ENCODE measurements at places on chromosomes 13 and 19. TPM values are rescaled to one million over a fixed set of nuclear protein-coding genes. Genes with fewer than 3 reads are reported as not detected.

- peak; percentile 71 for DNase-seq
These were observed 38.9 kb downstream of the TEX29 start for GRCh38 chr13:111359237-111359915.

DNA sequence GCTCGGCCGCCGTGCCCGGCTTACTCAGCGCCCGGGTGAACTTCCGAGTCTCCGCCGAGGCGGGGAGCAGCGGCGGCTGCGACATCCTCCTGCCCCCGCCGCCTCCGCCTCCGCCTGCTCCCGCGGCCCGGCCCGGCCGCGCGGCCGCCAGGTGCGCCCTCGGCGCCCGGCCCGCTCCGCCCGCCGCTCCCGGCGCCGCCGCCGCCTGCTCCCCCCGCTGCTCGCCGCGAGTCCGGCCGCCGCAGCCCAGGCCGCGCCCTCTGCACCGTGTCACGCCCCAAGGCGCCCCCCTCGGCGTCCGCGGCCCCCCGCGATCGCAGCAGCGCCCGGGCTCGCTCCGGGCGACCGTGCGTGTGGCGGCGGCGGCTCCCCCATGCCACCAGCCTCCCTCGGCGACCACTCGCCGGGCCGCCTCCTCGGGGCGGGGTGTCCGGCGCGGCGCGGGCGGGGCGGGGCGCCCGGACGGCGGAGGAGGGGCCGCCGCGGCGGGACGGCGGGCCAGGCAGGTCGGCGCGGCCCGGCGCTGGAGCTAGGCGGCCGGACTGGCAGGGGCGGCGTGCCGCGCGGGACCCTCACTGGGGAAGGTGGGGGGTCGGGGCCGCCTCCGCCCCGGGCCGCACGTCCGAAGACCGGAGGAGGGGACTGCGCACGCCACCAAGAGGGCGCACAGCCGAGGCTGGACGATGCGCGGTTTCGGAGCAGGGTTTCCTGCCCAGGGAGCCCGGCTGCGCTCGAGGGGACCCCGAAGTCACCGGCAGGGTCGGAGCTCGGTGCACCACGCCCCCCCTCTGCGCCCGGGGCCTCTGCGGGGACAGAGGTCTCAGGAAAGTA is 108.6 kb upstream of the DOCK9 start:
- DNase-seq: peak; percentile 89

GRCh38 chr13:33080972-33081590 is 64.9 kb downstream of the KL start:
- no peak for DNase-seq

DNA sequence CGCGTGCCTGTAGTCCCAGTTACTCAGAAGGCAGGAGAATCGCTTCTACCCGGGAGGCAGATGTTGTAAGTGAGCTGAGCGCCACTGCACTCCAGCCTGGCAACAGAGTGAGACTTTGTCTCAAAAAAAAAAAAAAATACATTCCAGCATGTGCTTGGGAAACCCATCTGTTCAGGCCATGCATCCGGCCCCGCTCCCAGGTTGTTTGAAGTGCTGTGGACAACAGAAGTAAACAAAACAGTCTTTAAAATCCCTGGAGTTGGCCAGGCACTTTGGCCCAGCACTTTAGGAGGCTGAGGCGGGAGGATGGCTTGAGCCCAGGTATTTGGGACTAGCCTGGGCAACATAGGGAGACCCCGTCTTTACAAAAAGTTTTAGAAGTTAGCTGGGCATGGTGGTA is 3.2 kb upstream of the PTPRS start:
- no peak for DNase-seq

- DNase-seq: no peak
These were observed 103.3 kb downstream of the ZAR1L start for GRCh38 chr13:32211813-32212212.

- no peak for DNase-seq
These were observed 11.8 kb upstream of the ZNF175 start for GRCh38 chr19:51559240-51559639.

DNA sequence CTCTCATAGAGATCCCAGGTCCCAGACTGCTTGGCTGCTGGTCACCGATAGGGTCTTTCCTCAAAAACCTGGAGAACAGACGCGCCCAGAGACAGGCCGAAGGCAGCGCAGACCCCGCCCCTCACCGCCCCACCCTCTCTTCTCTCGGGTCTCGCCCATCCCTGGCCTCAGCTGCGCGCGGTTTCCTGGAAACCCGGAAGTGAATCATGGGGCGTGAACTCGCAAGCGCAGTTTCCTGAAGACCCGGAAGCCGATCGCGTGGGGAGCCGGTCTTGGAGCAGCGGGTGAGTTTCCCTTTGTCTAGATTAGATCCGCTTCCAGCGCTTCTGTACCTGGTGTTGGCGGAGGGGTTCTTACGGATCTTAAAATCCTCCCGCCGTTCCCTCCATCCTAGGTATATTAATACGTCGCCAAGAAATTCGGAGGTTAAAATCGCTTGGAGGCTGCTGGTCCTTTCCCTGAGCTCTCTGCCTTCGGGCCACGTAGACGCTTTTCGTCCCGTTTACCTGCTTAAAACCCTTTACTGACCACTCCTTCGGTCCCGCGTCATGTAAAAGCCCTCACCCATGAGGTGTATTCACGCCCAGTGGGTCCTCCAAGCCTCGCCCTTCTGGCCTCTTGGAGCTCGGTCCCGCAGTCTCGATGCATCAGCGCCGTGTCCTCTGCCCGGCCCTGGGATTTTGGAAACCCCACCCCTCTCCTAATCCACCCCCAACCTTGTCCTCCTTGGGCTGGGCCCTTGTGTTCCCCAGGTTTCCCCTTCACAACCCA is at the start of gene ZNF578:
Gene ZNF578, plus strand, starts transcription at position 230 of the 771 bp plus-strand sequence. CDS start 48,293 bp downstream, outside the sequence.
- peak; percentile 17 for DNase-seq

DNA sequence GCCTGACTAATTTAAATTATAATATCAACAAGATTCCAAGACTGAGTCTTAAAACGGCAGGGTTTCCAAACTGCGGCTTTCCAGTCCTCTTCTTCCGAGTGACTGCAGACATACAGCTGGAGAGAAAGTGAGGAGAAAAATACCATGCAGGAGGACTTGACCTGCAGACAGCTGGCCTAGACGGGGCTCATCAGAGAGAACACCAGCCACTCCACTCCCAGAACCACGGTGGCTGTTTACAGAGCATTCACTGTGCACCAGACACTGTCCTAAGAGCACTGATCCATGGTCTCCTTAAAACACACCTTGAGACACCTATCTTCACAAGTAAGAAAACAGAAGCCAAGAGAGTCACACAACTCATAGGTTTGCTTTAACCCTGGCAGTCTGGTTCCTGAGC is 152.7 kb downstream of the MIPEP start:
- DNase-seq: no peak

- no peak for DNase-seq
These were observed 303.4 kb downstream of the SPRY2 start for GRCh38 chr13:80037505-80037888.

DNA sequence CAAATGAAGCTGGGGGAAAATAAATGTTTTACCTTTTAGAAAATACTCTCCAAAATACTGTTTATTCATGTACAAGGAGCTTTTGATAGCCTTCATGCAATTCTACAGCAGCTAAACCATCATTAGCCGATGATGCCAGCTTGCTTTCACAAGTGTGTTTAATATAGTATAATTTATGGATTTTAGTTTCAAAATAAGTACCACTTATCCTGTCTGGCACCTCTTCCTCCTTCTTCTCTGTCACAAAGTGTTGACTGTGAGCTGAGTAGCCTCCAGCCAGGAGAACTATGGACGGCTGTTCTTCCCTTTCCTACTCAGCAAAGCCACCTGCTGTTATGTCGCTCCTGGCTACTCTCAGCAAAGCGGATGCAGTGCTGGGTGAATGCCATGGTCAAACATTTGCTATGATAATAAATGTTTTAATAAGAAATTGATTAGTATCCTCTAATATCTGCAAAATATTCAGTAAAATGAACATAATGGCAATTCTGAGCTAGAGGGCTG is 238.2 kb downstream of the LIG4 start:
- no peak for DNase-seq

DNA sequence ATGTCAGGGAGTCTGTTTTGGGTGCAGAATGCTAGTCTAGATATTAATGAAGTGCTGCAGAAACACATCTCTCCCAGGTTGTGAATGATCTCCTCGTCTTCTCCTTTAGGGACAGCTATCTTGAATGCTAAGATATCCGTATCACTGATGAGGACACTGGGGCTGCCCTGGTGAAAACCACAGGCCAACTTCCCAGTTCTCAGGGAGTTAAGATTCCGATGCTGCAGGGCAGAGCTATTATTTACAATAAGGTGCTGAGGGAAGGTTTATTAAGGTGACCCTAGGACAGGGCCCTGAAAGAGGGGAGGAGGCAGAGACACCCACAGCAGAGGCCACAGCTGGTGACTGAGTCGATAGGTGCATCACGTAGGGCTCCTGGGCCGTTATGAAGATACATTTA is 66.1 kb downstream of the TNFRSF19 start:
- DNase-seq: no peak

GRCh38 chr13:71516521-71516920 is 350.5 kb downstream of the DACH1 start:
- no peak for DNase-seq

DNA sequence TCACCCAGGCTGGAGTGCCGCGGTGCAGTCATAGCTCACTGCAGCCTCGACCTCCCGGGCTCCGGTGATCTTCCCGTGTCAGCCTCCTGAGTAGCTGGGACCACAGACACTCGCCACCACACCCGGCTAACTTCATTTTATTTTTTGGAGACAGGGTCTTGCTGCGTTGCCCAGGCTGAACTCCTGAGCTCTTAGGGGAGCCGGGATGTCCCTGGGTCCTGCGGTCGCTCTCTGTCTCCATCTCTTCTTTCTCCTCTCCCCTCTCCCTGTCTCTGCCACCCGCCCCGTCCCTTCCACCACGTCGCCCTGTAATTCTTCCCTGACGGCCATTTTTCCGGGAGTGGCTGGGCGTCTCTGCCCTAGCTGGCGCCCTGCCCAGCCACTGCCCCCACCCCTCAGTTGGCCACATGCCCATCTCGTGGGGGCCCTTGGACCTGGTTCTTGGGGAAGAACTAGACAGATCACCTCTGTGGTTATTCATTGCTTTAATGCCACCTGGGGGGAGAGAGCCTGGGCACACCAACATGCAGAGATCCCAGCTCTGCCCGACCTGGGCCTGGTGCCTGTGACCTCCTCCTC is 18.9 kb downstream of the ARID3A start:
- DNase-seq: no peak

GRCh38 chr19:3248728-3249326 is 24.4 kb downstream of the CELF5 start:
- DNase-seq: no peak

GRCh38 chr19:45883881-45884681 is 1.9 kb downstream of the IRF2BP1 start:
- peak; percentile 60 for DNase-seq

GRCh38 chr19:12098040-12098439 is 33.5 kb downstream of the ZNF844 start:
- DNase-seq: no peak

- peak; percentile 63 for DNase-seq
These were observed 8.4 kb upstream of the PTPRS start for GRCh38 chr19:5349041-5349440.

DNA sequence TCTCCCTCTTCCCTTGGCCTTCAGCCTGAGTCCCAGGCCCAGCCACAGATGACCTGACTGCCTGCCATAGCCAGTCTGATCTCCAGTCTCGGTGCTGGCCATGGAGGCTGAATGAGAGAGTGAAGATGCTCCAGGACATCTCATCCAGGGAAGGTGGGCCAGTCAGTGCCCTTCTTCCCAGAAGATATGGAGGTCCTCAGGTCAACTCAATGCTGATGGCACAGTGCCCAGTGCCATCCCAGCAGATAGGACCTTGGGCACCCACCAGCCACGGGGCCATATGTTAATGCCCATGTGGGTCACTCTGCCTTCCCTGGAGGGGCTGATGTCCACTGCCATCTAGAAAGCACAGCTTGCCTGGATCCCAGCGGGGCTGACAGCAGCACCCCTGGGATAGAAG is 7.2 kb downstream of the VSTM2B start:
- DNase-seq: no peak

The DGKH gene
- total RNA-seq: 4.2 TPM

The ATP12A gene
- 0.04 TPM for total RNA-seq

The ZNF470 gene
- 1.9 TPM for total RNA-seq

The C19orf67 gene
- 0.94 TPM for total RNA-seq

The CALR3 gene
- 0.52 TPM for total RNA-seq

The ZFR2 gene
- total RNA-seq: 36.1 TPM

The STXBP2 gene
- total RNA-seq: 25.9 TPM

The POU2F2 gene
- 2.4 TPM for total RNA-seq

The DNAJB1 gene
- total RNA-seq: 44.6 TPM

The C5AR2 gene
- 0.03 TPM for total RNA-seq

The TSHZ3 gene
- 2.0 TPM for total RNA-seq

The ZNF837 gene
- 4.4 TPM for total RNA-seq

The NCCRP1 gene
- not detected for total RNA-seq

The KLK3 gene
- not detected for total RNA-seq
